NCI-H1694 treated with DMSO at 0.1 percent for 48 hours (cell line): ENCODE measurements at places on chromosomes 16 and 17.
A peak's percentile ranks its signal among the peaks of the same experiment; 100 is the strongest.

- DNase-seq: no peak
Observed at GRCh38 chr17:78781104-78781892, 775 bp downstream of the CYTH1 start.

DNA sequence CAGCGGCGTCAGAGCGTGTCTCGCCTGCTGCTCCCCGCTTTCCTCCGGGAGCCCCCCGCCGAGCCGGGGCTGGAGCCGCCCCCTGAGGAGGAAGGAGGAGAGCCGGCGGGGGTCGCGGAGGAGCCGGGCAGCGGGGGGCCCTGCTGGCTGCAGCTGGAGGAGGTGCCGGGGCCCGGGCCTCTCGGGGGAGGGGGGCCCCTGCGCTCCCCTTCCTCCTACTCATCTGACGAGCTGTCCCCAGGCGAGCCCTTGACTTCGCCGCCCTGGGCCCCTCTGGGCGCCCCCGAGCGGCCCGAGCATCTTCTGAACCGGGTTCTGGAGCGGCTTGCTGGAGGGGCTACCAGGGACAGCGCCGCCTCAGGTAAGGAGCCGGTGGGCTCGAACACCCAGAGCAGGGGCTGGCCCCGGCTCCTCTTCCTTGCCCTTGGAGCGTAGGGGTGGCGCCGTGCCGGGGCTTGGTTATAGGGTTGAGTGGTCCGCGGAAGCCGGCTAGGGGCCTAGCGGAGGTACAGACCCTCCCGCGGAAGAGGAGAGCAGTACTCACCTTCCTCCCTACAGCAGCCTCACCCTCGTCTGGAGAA lies 841 bp downstream of the RAPGEFL1 start:
- DNase-seq: no peak

- peak; percentile 41 for DNase-seq
Observed at GRCh38 chr17:34598161-34598776, 18.9 kb downstream of the TMEM132E start.

GRCh38 chr17:73485130-73485529 lies 159.1 kb downstream of the SDK2 start:
- no peak for DNase-seq

GRCh38 chr17:2025220-2025621 lies at the start of gene RTN4RL1:
RTN4RL1 (minus strand) TSS chr17:2025334; CDS start chr17:2024865, 469 bp downstream.
- peak; percentile 73 for DNase-seq

- DNase-seq: no peak
Observed at GRCh38 chr16:66491716-66492064, 58.2 kb downstream of the TK2 start.

GRCh38 chr16:11386791-11387546 lies 41.7 kb downstream of the RMI2 start:
- no peak for DNase-seq

DNA sequence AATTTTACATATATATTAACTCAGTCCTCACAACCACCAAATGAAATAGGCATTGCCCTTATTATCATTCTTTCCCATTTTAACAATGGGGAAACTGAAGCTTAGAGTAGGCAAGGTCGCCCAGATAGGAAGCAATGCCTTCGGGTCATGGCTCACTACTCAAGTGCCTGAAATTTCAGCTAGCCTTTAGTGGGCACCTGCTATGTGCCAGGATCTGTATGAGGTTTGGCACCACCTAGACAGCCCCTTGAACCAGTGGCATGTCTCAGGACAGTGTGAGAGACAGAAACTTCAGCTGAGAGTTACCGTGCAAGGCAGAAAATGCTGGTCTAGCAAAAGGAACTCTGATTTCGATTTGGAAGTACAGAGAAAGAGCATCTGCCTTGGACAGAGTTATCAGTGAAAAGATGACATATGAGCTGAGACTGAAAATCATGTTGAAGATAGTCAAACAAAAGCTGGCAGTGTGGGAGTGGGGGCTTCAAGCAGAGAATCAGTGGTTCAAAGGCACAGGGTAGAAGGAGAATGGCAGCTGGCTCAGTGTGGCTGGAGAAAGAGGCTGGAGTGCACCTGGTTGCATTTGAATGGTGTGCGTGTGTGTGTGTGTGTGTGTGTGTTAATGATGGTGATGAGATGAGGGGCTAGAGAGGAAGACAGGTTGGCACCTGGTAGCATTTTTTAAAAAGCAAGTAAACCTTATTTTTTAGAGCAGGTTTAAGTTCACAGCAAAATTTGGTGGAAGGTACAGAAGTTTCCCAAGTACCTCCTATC lies 29.1 kb downstream of the CDH13 start:
- DNase-seq: no peak

DNA sequence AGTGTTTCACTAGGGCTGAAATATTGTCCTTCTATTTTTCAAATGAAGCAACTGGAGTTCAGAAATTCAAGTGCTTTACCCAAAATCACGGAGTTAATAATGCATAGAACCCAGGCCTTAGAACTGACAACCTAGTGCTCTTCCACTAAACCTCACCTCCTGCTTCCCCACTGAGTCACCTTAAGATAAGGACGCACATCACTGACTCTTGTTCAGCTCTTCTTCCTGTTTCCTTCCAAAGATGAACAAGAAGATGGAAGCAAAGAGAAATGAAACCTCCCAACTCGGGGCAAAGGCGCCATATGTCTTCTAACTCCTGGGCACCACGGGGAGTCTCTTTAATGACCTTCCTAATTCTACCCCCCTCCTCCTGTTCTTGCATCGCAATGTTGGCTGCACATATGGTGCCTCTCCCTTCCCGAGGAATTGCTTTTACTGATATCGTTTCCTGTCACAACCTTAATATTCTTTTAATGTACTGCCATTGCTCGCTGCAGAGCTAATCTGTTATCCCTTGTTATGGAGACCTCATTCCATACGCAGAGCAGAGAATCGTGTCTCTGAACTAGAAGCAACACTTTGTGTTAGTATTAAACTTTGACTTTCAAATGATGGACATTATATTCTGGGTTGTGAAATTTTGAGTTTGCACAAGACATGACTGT lies 591.4 kb downstream of the TMEM114 start:
- DNase-seq: no peak

- DNase-seq: no peak
Observed at GRCh38 chr16:2359919-2360318, 19.4 kb upstream of the ABCA3 start.

GRCh38 chr16:15604460-15605440 lies 38.2 kb downstream of the MARF1 start:
- DNase-seq: no peak

- no peak for DNase-seq
Observed at GRCh38 chr17:78185981-78186691, 716 bp downstream of the TK1 start.

DNA sequence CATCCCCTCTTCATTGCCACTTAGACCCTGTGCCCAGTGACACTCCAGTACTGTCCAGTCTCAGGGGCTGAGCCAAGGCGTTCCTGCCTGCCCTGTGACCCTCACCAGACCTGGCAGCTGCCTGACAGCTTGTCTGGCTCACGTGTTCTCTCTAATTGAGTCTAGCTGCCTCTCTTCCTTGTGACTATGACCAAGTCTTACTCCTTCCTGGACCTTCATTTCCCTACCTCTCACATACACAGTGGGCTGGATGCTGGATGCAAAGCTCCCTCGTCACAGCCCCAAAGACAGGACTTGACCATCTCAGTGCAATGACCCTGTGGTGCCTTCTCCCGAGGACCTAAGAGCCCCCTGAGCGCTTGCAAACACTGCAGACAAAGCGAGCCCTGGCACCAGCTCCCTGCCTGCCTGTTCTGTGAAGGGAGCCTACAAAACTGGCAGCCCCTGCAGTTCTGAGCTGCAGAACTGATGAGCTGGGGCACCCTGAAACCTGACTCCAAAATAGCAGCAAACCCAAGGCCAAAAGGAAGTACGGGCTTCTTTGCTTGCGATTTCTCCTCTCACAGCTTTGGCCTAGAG lies 1.7 kb downstream of the DEXI start:
- DNase-seq: no peak

- DNase-seq: no peak
Observed at GRCh38 chr17:72466199-72466598, 345.4 kb downstream of the SOX9 start.

GRCh38 chr17:2156666-2157065 lies 101.8 kb downstream of the HIC1 start:
- no peak for DNase-seq

- no peak for DNase-seq
Observed at GRCh38 chr17:30212750-30213149, 22.7 kb downstream of the SLC6A4 start.

DNA sequence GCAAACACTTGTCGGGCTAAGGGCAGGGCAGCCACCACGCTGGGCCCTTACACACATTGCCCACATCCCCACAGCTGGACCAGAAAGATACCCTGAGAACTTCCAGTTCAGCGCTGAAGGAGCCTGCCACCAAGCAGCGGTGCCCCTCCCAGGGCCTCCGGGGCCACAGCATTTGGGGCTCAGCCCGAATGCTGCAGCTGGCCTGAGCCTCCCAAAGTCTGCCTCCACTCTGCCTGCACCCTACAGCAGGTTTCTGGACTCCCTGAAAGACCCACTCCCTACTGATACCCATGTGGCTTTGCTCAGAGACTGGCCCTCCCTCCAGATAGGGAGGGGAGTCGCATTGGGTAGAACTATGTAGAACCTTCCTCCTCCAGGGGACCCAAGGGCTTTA lies 1.5 kb downstream of the MCRIP1 start:
- no peak for DNase-seq

GRCh38 chr16:71630808-71631207 lies 4.8 kb downstream of the MARVELD3 start:
- no peak for DNase-seq

DNA sequence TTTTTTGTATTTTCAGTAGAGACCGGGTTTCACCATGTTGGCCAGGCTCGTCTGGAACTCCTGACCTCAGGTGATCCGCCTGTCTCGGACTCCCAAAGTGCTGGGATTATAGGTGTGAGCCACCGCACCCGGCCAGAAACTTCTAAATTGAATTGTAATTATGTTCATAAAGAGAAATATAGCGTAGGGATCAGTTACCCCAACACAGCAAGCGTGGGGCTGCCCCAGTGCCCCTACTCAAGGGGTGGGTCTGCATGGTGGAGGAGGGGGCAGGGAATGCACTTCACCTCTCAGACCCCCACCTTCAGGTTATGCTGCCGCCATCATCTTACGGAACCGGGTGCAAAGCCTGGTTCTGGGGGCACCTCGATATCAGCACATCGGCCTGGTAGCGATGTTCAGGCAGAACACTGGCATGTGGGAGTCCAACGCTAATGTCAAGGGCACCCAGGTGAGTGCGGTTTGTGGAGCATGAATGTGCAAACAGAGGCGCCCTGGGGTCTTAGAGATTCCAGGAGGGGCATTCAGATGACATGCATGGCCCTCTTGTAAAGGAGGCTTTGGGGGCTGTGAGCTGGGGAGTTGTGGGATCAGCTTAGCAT lies 18.0 kb downstream of the ITGAM start:
- no peak for DNase-seq

DNA sequence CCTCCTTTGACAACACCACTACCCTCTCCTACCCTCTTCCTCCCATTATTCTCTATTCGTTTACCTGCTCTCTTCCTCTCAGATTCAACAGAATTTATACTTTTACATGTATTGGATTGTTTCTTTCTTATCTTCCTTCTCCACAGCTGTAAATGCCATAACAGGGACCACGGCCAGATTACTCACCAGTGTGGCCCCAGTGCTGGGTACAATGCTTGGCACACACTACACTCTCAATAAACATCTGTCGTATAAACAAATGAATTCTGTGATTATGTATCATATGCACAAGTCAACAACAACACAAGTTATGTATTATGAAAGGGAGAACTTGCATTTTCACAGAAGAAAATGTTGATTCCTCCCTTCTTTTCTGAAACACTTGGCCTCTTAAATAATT lies 20.0 kb downstream of the AARSD1 start:
- no peak for DNase-seq

GRCh38 chr17:3729881-3730280 lies 6.2 kb downstream of the HASPIN start:
- no peak for DNase-seq

DNA sequence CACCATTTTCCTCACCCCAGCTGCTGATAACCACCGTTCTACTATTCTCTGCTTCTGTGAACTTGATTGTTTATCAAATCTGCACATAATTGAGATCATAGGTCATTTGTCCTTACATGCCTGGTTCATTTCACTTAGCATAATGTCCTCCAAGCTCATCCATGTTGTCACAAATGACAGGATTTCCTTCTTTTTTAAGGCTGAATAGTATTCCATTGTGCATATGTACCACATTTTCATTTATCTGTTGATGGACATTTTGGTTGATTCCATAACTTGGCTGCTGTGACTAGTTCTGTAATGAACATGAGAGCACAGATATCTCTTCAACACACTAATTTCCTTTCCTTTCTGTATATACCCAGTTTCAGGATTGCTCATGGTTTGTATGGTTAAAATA lies 225.3 kb upstream of the TBX2 start:
- DNase-seq: no peak

GRCh38 chr16:24538756-24539294 lies 541 bp upstream of the RBBP6 start:
- peak; percentile 81 for DNase-seq

DNA sequence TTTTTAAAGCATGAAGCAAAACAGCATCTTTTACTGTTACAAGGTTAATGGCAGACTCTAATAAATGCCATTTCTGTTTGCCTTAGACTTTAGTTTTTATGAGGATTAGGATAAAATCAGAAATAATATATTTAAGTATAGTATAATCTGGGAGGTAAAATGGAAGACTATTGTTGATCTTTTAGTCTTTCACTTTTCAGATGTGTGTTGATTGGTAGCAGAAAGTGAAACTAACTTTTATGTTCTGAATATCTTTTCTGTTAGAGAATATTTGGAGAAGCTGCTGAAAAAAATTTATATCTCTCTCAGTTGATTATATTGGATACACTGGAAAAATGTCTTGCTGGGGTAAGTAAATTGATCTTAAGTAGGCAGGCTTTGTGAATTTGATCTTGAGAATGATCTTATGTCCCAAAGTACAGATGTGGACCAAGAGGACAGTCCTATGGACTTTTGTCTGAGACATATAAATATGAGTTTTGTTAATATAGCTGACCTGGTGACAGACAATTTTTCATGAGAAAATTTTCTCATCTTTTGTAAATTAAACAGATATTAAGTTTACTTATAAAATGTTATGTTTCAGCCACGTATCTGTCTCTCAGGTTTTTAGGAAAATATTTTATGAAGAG lies 64.1 kb downstream of the NF1 start:
- DNase-seq: no peak

DNA sequence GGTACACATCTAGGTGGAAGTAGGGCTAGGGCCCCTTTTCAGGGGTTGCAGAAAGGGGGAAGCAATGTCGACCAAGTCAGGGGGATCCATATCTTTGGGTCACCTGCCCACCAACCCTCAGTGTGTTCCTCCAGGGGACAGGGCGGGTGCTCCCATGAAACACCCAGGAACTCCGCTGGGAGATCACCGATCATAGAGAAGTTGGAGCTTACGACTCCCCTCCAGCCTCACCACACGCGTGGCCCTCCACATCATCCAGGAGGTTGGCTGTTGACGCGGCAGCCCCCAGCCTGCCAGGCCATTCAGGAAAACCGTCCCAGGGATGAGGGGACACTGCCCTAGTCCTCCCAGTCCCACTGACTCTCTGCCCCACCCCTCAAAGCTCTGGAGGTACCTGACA lies 17.3 kb upstream of the MRPS23 start:
- no peak for DNase-seq
